ENCODE measurements at places on chromosomes 7 and 10.

- peak; percentile 98 for ATAC-seq
These were observed 36.6 kb upstream of the TNPO3 start for GRCh38 chr7:129091484-129092002.

GRCh38 chr10:26499426-26499825 lies 61.3 kb downstream of the APBB1IP start:
- ATAC-seq: no peak

- no peak for ATAC-seq
These were observed 10.8 kb upstream of the NKX2-3 start for GRCh38 chr10:99521765-99522469.

DNA sequence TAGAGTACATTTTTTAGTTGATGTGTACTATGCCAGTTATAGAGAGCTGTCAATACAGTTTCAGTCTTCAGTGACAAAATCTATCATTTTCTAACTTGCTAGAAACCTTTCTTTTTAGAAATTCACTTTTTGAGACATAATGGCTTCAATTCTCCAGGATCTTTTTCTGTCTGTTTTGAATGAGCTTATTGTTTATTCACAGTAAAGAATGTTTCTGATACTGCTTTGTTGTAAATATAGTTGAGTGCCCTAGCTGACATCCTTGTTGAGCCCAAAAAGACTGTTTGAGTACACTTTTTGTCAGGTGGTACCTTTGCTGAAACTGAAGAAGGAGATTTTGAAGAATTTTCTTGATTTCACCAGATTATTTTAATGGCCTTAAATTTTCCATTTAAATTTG lies 139.9 kb downstream of the PPP1R9A start:
- ATAC-seq: no peak

- no peak for ATAC-seq
These were observed 684 bp upstream of the HOXA5 start for GRCh38 chr7:27143950-27144780.

GRCh38 chr10:119115926-119116325 lies 12.0 kb downstream of the DENND10 start:
- no peak for ATAC-seq

DNA sequence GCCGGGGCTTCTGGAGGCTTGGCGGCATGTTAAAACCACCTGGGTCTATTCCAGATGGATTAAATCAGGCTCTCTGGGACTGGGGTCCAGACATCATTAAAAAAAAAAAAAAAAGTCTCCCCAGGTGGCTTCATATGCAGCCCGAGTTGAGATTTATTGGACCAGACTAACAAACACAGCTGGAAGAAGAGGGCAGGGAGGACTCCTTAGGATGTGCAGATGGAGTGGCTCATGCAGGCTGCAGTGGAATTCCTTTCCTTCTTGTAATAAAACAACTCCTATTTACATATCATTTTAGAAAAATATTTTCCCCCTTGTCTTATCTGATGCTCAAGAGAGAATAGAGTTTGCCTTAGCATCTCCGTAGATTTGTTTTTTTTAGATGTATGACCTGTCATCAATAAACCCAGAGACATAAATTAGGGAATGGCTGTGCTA lies 238.1 kb downstream of the CAMK1D start:
- no peak for ATAC-seq

DNA sequence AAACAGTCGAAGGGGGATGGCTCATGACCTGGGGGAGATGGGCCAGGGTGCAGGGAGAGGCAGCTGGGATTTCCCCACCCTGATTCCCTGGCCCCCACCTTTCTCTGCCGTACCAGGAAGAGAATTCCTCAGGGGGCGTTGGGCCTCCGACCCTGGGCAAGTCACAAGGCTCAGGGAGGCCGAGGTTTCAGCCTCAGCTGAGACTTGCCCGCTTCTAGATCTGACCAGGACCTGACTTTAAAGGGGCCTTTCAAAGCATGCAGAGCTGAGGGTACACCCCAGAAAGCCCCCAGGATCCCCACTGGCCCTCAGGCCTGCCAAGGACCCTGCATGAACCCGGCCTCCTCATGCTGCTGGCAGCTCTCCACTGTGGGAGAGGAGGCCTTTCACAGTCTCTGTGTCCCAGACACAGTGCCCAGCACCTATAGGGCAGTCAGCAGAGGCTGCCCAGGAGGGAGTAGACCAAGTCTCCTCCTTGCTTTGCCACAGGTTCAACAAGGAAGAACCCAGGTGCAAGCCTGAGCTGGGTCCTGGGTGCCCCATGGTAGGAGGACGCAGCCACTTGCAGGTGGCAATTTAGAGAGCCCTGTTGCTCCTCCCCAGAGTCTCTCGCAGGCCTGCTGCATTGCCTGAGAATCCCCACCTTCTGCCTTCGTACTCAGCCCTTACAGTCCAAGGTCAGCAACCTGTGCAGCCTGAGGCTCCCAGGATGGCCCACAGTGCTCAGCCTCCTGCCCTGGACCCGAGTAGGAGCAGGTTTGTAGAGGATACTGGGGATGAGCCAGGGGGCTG lies 89.3 kb downstream of the CHST15 start:
- ATAC-seq: no peak

DNA sequence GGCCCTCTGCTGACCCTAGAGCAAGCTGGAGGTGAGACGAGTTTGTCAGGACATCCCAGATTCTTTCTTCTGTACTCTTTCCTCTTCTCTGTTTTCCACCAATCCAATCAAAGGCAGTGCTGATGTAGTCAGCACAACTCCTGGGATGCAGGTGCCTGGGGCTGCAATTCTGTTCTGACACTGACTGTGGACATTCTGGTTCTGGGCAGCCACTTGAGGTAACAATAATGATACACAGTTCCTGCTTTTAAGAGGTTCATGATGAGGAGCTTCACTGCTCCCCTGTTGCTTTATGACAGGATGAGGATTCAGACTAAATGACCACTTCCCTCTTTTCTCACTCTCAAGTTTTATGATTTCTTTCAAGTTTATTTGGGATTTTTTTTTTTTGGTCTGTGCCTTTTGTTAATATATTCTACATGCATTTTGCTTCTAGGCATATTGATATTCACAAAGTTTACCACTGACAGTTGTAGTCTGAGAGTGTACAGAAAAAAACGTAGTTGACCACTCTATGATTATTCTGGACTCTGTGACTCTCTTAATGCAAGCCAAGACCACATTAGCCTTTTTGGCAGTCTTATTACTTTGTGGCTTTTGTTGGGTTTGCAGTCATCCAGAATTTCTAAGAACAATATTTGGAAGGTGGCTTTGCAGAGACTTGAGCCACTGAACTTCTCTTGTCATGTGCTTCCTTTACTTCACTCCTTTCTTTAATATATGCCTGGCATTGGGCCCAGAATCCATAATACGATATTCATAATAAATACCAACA lies 247.6 kb downstream of the AUTS2 start:
- ATAC-seq: no peak

Measured in SK-N-SH treated with all-trans-retinoic acid at 6 μM for 48 hours (cell line).